ENCODE measurements at places on chromosomes 16 and 17.

DNA sequence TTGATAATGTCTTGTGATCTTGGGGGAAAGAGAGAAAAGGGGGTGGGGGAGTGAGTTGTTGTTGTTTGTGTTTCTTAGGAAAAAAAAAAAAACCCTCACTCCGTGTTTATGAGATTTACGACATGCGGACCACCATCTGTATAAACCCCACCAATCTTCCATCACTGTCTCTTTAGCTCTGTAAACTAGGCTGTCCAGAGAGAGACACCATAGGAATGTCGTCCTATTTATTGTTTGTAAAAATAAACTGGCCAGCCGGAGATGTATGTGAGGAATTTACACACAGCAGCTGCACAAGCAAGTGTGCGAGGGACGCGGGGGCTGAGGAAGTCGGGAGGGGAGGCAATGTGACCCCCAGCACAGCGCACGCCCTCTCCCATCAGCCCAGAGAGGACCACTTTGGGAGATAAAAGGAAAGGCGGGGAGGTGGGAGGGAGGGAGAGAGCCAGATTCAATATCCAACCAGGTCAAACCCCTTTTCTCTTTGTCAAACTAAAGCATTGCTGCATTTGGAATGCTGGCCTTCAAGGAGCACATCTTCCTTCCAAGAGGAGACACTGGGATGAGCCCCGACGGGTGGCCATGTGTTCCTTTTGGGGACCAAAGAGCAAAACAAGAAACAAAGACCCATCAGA, 136.2 kb upstream of the SALL1 start:
- DNase-seq: no peak

DNA sequence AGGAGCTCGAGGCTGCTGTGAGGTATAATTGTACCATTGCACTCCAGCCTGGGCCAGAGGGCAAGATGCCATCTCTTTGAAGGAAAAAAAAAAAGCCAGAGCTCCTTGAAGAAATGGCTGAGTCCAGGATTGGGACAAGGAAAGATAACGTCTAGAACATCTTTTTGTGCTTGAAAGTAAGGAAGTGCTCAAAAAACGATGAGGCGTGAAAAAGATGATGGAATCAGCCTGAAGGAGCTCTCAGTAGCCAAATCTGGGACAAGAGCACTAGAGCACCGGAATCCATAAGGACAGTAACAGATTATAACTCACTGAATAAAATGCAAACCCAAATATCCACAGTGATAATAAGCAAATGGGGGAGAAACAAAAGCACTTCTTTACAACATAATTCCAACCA, 22.1 kb downstream of the EFTUD2 start:
- no peak for DNase-seq

DNA sequence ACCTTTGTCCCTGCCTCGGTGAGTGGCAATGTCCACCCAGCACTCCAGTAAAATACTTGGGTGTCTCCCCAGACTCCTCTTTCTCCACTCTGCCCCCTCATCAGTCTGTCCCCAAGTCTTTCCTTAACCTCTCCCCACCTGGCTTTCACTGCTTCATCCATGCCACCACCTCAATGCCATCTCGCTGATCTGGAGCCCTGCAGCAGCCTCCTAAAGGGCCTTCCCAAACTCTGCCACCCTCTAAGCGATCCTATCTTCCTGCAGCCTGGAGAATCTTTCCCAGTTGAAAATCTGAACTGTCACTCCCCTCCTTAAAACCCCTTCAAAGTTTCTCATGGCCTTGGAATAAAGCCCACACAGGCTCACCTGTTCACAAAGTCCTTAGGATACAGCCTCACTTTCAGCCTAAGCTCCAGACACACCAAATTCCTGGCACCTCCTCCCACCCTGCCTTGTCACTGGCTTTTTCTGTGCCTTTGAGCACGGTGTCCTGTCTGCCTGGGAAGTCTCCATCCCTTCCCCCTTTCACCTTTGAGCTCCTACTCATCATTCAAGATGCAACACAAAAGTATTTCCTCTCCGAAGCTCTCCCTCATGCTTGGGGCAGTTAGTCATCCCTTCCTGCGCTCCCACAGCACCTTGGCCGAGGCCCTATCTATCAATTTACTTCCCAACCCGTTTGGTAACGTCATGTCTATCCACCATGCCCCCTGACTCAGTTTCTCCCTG, 2.8 kb downstream of the WNK4 start:
- no peak for DNase-seq

GRCh38 chr17:37568350-37569053, 40.7 kb downstream of the SYNRG start:
- no peak for DNase-seq

- no peak for DNase-seq
These were observed 464 bp upstream of the MRM1 start for GRCh38 chr17:36600936-36601302.

DNA sequence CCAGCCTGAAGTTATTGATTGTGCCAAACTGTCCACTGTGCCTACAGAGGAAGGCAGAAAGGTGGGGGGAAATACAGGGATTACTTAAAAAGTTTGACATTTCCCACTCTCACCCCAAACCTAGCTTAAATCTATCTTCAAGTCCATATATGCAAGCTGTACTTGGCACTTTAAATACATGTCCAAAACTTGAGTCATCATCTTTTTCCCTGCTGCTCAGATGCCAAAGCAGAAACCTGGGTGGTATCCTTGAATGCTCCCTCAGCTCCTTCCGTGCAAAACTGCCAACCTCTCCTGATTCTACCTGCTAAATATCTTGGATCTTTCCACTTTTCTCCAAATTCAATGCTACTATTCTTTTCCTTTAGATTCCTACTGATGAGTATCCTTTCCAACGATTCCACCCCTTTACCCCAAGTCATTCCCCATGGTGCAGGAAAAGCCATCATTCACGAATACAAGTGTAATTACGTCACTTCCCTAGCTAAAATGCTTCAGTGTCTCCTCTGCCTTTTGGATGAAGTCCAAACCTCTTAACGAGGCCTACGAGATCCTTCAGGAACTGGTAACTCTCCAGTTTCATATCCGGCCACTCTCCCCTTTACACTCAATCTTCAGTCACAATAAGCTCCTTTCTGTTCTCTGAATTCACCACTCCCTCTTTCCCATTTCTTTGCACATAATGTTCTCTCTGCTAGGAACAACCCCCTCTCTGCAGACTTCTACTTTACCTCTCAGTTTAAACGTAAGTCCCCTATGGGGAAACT, 9.3 kb downstream of the BECN1 start:
- DNase-seq: no peak
